ENCODE measurements at places on chromosomes 13 and 19.

DNA sequence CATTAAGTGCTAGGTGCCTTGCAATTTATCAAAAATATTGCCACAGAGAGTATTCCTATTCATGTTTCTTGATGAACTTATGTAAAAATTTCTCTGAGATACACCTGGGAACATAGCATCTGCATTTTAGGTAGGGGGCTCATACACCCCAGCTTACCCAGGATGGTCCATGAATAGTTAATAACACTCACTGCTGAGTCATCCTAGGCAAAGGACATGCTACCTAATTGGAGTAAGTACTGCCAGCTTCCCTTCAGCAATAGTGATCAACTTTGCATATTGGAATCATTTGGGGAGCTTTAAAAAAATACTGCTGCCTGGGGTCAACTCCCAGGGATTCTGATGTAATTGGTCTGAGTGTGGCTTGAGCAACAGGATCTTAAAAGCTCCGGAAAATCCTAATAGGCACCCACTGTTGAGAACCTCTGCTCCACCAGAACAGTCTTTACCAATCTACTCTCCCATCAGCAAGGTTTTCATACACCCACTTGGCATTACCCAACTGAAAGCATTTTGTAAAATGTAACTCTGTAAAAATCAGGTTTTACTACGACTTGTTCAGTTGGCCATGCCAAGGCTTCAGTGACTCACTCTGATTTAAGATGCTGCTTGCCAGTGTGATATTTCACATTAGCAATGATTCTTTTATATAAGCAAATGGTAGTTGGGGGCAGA lies 67.2 kb upstream of the FNDC3A start:
- peak; percentile 76 for DNase-seq

DNA sequence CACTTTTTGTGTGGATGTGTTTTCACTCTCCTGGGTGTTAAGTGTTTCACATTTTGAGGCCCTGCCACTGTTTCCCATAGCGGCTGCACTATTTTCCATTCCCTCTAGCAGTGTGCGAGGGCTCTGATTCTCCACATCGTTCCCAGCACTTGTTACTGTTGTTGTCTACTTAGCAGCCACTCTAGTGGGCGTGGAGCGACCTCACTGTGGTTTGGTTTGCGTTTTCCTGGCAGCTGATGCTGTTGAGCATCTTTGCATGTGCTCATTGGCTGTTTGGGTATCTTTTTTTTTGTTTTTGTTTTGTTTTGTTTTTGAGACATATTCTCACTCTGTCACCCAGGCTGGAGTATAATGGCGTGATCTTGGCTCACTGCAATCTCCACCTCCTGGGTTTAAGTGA lies 14.4 kb downstream of the NAXD start:
- no peak for DNase-seq

DNA sequence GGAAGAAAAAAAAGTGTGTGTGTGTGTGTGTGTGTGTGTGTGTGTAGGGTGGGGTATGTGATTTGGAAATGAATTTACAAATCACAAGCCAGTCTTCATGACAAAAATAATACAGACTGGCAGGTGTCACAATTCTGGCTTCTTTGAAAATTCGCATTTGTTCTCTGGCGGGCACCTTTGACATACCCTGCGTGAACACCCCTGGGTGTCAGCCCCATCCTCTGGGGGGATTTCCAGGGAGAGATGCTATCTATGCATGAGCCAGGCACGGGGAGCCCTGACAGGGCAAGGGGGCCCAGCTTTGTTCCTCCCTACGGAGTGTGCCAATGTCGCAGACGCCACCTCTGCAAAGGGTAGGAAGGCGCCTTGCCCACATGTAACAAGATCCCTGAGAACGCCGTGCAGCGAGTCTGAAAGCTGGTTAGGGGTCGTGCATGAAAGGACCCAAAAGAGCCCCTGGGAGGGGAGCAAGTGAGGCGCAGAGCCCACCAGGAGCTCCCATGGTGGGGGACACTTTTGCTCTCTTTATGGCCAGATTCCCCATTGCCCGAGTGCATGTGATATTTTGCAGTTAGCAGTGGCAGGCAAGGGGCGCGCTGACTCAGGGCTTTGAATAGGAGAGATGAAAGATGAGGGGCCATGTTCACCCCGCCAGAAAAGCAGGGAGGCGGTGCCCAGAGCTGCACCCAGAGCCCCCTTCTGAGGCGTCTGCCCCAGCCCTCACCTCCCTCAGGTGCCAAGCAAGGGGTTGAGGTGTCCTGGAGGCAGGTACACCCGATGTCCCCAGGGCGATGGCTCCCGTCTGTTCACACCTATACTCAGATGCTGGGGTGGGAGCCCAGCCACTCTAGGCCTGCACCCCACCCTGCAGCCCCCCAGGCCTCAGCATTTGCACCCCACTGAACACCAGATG lies 45.3 kb downstream of the KLF2 start:
- DNase-seq, result no peak

DNA sequence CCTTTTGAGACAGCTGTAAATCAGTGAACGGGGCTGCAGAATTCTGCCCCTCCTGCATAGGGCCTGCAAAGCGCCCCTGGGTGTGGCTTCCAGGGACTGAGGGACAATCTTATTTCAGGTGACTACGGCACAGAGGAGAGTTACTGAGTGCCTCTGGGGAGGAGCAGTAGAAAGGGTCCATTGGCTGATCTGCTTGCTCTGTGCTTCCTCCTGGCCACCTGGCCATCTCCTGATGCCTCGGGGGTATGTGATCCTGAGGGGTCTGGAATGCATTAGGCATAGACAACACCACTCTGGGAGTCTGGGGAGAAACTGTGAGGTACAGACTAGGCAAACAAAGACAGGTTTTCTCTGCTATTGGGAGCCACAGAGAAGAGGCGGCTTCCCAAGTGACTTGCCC lies 2.8 kb downstream of the KCTD15 start:
- no peak for DNase-seq

GRCh38 chr13:97758317-97758716 lies 195.2 kb upstream of the IPO5 start:
- peak; percentile 57 for DNase-seq

DNA sequence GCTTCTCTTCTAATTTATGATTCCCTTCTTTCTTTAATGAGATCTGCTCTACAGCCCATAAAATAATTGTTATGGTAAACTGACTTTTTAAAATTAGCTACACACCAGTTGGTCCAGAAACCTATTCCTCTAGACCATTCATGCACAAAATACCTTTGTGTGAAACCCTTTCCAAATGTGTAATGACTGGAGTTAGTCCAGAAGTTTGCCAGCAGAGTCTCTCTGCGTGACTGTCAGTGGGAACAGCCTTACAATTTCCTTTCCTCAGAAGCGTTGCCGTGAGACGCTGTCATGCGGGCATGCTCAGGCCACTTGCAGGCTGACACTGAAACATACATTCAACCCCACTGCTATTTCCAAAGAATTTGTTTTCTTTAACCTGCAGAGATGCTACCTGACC lies 965.2 kb downstream of the PCDH9 start:
- DNase-seq, result no peak

- no peak for DNase-seq
These were observed 32.3 kb downstream of the ITM2B start for GRCh38 chr13:48265217-48265815.

- no peak for DNase-seq
These were observed 4.5 kb upstream of the KASH5 start for GRCh38 chr19:49383599-49383998.

GRCh38 chr19:40317338-40317737 lies 30.9 kb downstream of the C19orf47 start:
- DNase-seq, result no peak

- no peak for DNase-seq
These were observed 5.2 kb upstream of the BCAM start for GRCh38 chr19:44803442-44804428.

DNA sequence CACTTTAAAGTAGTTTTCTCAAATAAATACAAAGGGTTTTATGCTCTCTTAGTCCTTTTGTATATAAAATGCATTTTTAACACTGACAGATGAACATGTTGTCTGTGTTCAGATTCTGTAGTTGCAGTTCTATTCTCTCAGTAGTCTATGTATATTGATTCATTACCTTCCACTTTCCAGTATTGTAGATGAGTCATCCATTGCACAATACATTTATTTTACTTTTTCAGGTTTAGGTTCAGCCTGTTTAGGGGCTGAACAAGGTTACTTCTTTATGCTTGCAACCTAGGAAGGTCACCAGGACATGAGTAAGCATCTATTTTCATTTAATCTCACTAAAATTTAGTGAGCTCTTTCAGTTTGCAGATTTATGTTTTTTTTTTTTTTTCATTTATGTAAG lies 173.6 kb downstream of the NALCN start:
- DNase-seq, result no peak

DNA sequence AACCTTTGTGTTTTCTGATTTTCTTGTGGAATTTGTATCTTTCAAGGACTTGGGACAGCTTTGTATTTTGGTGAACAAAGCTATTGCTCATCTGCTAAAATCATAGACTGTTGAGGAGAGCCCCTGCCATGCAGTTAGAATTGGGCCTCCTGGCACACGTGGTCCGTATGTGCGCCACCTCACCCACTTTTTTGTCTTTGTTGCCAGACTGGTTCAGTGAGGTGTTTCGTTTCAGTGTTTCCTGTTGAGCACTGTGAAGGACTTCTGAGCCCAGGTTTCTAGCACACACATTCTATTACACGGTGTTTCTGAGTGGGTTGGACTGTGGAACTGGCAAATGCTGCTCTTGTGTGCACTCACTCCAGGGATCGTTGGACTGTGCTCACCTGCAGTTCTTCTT lies 37.6 kb upstream of the RNF113B start:
- no peak for DNase-seq

GRCh38 chr13:91195789-91196188 lies 151.7 kb upstream of the MIR17HG start:
- DNase-seq, result no peak

DNA sequence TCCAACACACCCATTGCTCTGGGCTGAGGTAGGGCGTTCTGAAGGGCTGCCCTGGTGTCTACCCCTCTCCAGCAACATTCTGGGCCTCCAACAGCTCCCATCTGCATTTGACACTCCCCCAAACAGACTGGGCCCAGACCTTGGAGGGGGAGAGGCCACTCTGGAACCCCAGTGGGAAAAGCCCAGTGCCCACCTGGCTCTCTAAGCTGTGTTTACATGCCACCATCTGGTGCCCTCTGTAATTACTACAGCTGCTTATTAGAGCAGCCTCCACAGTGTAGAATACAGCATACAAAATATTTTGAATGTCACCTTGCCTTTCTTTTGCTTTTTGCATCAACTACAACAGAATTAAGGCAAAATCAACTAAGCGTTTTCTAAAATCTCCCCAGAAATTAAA lies 35.8 kb upstream of the TM9SF2 start:
- no peak for DNase-seq

- no peak for DNase-seq
These were observed 80.4 kb downstream of the MAP4K1 start for GRCh38 chr19:38537071-38537936.

DNA sequence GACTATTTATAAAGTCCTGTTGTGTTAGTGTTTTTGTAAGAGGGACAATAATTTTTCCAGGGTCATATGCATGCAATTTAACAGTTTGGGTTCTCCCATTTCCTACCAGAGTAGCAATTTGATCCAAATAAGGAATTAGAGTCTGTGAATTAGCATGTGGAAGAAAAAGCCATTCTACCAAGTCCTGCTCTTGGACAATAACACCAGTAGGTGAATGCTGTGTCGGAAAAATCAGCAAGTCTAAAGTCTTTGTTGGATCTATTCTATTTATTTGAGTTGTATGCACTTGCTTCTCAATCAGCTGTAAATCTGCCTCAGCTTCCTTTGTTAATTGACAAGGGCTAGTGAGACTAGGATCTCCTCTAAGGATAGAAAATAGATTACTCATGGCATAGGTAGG lies 21.4 kb upstream of the IL17D start:
- DNase-seq, result no peak

DNA sequence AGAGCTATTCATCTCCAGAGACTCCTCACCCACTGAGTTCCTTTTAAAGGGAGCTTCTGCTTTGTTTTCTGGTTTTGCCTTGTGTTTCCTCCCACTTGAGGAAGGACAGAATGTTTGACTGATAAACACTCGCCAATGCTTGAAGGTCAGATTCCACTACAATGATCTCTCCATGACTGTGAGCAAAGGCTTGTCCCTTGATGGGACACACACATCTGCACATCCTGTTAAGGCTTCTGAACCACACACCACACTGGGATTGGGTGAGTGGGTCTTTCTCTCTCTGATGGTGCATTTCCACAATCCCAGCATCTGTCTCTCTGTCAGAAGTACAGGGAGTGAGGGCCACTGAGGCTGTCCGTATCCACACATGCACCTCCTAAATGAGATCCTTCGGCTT lies 245.3 kb downstream of the IRS2 start:
- no peak for DNase-seq

DNA sequence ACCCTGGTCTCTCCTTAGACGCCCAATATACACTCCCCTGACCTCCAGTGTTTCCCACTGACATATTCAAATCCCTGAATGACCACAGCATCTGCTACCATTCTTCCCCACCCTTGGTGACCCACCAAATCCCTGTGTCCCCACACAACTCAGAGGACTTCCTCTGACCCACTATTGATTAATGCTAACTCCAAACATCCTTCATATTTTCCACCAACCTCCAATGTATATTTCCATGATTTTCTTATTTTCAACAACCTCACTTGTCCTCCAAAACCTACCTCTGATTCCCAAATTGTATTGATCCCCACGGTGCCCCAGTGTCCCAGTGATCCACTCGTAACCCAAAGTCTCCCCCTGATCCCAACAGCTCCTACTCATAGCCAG lies 526 bp upstream of the DMWD start:
- no peak for DNase-seq

- no peak for DNase-seq
These were observed 30.6 kb downstream of the DPF1 start for GRCh38 chr19:38193445-38193844.

- no peak for DNase-seq
These were observed 289.2 kb downstream of the EFNB2 start for GRCh38 chr13:106246242-106246641.

DNA sequence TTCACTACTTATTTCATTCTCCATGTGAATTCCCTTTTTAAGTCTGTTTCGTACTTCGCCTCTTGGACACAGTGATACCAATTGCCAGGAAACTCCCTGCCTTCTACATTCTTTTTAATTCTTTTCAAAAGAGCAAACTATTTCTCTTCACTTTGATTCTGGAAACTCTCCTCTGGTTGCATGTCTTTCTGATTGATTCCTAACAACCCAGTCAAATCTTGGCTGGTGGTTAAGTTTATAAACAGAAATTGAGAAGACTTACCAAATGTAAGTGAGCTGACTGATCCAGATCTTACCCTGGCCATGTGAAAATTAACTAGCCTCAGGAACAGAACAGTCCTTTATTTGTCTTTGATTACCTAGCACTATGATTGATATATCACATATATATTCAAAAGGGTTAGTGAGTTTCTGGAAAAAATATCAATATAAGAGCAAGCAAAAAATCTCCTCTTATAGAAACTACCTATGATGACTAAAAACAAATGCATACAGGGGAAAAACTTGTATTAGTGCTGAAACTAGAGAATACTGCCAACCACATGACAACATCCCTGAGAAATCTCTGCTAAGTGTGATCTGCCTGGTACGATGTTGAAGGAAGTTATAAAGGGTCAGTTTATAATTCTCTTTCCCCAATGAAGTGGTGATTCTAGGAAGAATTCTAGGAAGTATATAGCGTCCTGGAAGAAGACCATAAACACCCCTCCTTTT lies 152.6 kb upstream of the HTR2A start:
- DNase-seq, result no peak

Data from fibroblast of the aortic adventitia (primary cell).